ENCODE measurements at places on chromosomes 7 and 10.

GRCh38 chr7:102024005-102024768 is 206.8 kb downstream of the CUX1 start:
- no peak for DNase-seq

GRCh38 chr10:60270426-60270825 is 119.2 kb downstream of the ANK3 start:
- DNase-seq, result no peak

GRCh38 chr7:110531186-110531585 is 559.7 kb upstream of the LRRN3 start:
- DNase-seq, result no peak

DNA sequence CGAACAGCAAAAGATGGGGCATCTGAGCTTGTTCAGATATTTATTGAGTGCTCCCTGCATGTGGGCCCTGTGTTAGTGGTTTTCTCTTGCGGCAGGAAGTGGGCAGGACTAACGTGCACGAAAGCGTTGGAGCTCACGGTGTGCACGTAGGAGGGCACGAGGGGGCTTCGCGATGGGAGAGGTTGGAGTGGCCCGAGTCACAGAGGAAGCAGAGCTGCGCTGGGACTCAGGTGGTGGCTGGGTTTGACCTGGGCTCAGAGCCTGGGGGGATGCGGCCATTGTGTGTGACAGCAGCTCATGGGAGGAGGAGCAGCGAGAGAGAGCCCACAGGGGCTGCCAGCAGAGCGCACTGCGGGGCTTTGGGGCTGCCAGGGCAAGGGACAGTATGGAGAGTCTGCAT is 7.7 kb downstream of the ZSCAN25 start:
- peak; percentile 79 for DNase-seq

- no peak for DNase-seq
Observed at GRCh38 chr10:74903491-74903890, 77.1 kb downstream of the KAT6B start.

- DNase-seq, result no peak
Observed at GRCh38 chr7:69638674-69639073, 40.4 kb downstream of the AUTS2 start.

DNA sequence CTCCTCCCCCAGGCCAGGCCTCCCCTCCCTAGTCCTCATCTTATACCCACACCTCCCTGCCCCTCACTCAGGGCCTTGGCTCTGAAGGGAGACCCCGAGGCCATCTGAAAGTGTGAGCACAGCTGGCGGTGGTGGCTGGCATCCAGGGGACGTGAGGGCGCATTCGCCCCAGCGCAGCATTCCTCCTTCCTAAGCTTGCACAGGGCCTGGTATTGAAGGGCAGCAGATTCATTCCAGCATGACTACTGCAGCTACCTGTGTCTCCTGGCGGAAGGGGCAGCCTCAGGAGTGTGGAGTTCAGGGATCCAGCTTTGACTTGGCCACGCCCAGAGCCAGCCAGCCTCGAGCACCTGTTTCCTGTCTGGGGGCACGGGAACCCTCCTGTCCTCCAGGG is 72.6 kb downstream of the PARP12 start:
- no peak for DNase-seq

GRCh38 chr7:78968951-78969350 is 484.5 kb downstream of the MAGI2 start:
- no peak for DNase-seq

- no peak for DNase-seq
Observed at GRCh38 chr10:117716889-117717288, 174.3 kb downstream of the EMX2 start.

- no peak for DNase-seq
Observed at GRCh38 chr7:157121184-157121715, 17.5 kb upstream of the UBE3C start.

GRCh38 chr10:118031351-118032075 is 15.2 kb downstream of the RAB11FIP2 start:
- DNase-seq, result no peak

DNA sequence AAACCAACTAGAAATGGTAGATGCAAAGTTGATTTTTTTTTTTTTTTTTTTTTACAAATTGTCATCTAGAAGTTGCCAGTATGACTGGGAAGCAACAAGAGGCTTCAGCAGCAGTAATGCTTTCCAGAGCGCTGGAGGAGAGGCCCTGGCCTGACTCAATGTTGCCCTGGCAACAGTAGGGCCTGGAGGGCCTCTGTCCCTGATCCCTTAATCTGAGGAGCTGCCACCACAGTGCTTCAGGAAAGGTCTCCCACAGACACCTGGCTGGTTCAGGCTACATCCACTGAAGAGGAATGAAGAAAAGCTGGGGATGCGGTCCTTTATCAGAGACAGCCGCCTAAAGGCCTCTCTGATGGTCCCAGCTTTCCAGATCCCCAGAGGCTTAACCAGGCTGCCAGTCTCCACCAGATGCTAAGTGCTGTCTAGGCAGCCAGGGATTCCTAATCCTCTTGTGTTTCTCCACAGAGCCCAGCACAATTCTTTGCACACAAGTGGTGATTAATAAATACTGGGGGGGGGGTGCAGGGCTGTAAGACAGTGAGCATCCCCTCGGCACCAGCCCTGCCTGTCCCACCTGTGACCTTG is 33.7 kb downstream of the ZNF777 start:
- no peak for DNase-seq

DNA sequence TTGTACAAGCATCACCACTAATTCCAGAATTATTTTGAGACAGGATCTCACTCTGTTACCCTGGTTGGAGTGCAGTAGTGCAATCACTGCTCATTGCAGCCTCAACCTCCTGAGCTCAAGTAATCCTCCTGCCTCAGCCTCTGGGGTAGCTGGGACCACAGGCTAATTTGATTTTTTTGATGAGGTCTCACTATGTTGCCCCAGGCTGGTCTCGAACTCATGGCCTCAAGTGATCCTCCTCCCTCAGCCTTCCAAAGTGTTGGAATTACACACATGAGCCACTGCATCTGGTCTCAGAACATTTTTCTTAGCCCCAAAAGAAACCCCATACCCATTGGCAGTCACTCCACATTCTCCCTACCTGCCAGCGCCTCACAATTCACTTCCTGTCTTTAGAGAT is 3.5 kb upstream of the WBP1L start:
- DNase-seq, result no peak

- DNase-seq, result no peak
Observed at GRCh38 chr7:158013085-158013668, 574.4 kb downstream of the PTPRN2 start.

GRCh38 chr10:116071453-116072148 is 201.4 kb downstream of the GFRA1 start:
- DNase-seq, result no peak

DNA sequence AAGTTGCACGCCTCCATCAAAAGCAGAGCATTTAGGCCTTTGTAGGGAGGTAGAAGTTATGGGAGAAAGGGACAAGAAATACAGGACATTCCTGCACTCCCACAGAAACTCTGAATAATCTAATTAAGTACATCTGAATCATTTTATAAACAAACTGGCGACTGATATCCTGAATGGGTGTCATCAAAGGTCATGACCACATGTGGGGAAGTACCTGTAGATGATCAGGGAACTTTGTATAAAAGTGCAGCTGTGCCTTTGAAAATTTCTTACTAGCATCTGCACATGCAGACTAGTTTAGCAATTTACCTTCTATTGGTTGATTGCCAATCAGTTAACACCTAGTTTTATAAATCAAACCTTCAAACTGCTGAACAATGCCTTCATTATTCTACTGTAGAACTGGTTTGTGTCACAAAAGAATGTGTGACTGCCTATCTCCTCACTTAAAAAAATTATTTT is 17.1 kb downstream of the STEAP4 start:
- no peak for DNase-seq

DNA sequence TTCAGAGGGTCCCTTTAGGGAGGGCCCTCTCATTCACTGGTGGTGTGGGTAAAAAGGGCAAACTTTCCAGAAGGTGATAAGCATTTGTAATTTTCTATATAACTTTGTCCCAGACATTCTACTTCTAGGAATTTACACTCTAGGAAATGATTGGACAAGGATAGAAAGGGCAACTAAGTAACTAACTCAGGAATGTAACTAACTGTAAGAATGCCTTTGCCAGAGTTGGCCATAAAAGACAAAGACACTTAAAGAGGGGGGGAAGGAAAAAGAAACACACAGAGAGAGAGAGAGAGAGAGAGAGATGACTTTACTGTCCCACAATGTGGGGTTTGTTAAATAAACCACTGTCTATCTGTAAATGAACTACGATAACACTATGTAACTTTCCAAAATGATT is 38.5 kb upstream of the ITPRID1 start:
- DNase-seq, result no peak

- no peak for DNase-seq
Observed at GRCh38 chr7:53518319-53518718, 482.9 kb downstream of the POM121L12 start.

DNA sequence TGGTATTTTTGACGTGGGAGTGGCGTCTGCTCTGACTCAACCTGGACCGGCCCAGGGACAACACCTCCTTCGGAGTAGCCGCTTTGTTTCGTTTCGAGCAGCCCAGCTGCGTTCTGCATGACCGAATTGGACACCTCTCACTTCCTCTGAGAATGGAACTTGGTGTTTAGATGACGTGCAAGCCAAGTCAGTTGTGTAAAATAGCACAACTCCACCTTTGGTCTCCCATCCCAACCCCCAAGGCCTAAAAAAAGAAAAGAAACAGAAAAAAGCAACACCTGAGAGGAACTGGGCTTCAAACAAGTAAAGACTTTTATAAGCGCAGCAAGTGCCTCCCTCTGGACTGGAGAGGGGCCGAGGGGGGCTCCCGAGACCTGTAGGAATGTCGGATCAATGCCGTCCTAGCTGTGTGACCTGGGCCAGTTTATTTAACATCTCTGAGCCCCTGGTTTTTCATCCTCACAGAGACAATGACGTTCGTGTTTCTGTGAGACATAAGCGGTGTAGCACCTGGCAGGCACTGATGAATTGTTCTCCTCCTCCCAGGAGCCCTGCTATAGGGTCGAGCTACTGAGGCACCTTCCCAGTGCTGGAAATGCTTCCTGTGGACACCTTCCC is 52.0 kb upstream of the SMNDC1 start:
- DNase-seq, result peak; percentile 93

- DNase-seq, result no peak
Observed at GRCh38 chr10:29285624-29286051, 3.2 kb upstream of the LYZL1 start.

GRCh38 chr7:93957767-93958166 is 36.2 kb downstream of the GNG11 start:
- no peak for DNase-seq

- no peak for DNase-seq
Observed at GRCh38 chr7:45591101-45591906, 17.1 kb downstream of the ADCY1 start.

DNA sequence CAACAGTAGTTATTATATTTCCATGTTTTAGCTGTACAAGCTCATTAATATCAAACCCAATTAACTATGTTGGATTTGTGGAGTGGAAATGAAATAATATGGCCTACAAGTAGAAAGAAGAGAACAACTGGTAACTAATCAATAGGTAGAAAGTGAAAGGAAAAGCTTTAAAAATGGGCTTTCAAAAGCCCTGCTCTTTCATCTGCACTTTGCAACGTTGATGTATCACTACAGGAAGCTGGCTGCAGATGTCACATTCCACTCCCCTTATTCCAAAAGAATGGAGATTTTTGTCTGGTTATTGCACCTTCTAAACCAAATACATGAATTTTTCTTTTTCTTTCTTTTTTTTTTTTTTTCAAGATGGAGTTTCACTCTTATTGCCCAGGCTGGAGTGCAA is 11.7 kb upstream of the MKI67 start:
- no peak for DNase-seq

- no peak for DNase-seq
Observed at GRCh38 chr7:1461646-1462375, 2.5 kb upstream of the MICALL2 start.

GRCh38 chr7:100088621-100089457 is at the start of gene COPS6:
Gene COPS6, plus strand, starts transcription at chr7:100088969. Its CDS starts 22 bp downstream, at chr7:100088991.
- peak; percentile 89 for DNase-seq

- peak; percentile 32 for DNase-seq
Observed at GRCh38 chr10:104297697-104298660, 29.0 kb downstream of the GSTO2 start.

GRCh38 chr7:145152589-145152988 is 316.7 kb upstream of the TPK1 start:
- DNase-seq, result no peak

DNA sequence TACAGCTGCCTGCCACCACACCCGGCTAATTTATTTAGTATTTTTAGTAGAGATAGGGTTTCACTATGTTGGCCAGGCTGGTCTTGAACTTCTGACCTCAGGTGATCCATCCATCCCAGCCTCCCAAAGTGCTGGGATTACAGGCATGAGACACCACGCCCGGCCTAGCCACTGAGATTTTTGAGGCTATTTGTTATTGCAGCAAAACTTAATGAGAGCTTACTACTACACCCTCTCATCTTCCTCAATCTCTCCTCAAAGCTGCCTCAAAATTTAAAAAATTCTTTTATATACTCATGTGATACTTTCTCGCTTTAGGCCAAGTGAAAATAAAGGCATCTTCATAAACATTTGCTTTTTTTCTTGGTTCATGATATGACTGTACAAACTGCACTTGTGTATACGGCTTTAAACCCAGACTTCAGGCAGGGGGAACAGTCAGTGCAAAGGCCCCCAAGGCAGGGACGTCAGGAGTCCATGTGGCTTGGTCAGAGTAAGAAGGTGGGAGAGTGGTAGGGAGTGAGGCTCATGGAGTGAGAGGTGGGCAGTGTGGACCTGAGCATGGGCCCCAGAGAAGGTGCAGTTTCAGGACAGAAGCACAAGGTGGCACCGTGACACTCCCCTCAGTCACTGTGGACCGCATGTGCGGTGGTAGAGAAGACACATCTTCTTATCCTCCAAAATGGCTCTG is 55.5 kb downstream of the SYPL1 start:
- DNase-seq, result peak; percentile 76

DNA sequence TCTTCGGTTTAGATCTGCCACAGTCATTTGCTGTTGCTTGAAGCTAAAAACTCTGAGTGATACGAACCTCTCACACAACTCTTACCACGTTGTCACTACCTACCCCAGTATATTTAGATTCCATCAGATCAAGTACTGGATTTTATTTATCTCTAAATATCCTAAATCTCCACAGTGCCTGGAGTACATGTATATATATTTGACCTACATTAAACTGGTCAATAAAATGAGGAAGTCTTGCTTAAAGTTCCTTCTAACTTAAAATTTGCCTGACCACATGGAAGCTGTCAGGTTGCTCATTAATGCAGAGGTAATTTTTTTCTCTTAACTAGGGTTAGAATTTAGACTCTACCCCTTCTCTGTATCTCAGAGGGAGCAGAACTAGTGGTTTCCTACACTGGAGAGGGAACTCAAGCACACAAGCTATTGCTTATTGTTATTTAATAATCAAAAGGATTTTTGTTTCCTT is 3.1 kb upstream of the MACC1 start:
- DNase-seq, result no peak

GRCh38 chr10:29615195-29615594 is 19.6 kb downstream of the SVIL start:
- DNase-seq, result no peak

- DNase-seq, result no peak
Observed at GRCh38 chr10:96532523-96532922, 18.8 kb upstream of the TLL2 start.
